ENCODE measurements at places on chromosomes 13 and 19.

DNA sequence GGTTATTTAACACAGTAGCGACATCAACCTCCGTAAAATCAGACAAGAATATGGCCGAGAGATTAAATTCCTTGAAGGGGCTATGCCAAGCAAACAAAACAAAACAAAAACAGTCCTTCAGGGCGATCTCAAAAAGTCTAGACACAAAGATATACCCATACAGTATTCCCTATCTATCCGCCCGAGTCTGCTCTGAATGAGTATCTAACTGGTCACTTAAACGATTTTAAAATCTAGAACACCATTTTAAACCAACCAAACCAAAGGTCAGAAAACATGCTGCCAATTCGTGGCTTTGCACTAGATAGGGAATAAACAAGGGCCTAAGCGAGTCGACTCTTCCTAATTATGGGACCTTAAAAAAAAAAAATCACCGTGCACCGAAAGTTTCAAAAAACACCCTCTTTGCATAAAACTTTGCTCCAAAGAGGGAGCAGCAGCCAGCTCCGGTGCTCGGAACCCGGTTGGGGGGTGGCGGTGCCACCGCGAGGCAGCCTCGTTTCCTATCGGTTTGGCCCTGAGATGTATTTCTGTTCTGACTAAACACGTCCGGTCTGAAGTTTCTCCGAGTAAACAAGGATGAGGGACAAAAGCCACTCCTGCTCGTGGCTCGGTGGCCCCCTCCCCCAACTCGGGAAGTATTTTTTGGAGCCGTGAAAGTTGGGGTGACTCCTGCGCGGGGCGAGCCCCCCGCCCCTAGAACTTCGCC is 1.8 kb downstream of the HMGB1 start:
- DNase-seq: no peak

GRCh38 chr13:28854657-28855056 is 34.5 kb downstream of the MTUS2 start:
- no peak for DNase-seq

- no peak for DNase-seq
These were observed 959 bp downstream of the PDS5B start for GRCh38 chr13:32587011-32587810.

DNA sequence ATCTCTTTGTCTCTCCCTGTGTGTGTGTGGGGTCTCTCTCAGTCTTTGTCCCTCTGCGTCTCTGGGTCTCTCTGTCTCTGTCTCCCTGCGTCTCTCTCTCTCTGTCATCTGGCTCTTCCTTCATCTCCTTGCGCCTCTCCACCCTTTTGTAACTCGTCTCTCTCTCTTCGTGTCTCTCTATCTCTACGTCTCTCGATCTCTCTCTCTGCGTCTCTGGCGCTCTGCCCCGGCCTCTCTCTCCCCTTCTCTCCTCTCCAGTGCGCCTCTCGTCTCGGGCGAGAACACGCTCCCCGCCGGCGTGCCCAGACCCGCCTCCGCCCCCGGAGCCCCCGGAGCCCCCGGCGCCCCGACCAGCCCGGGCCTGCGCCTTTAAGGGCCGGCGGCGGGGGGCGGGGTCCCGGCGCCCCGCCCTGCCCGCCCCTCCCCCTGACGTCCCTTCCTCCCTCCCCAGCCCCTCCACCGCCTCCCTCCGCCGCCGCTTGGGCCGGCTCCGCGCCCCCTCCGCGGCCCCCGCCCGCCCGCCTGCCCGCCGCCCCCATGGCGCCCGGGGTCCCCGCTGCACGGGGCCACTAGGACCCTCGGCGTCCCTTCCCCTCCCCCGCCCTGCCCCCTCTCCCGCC is at the start of gene MARK4:
Gene MARK4, plus strand, starts transcription at position 440 of the 620 bp plus-strand sequence. CDS start 318 bp downstream, outside the sequence.
- DNase-seq: no peak

DNA sequence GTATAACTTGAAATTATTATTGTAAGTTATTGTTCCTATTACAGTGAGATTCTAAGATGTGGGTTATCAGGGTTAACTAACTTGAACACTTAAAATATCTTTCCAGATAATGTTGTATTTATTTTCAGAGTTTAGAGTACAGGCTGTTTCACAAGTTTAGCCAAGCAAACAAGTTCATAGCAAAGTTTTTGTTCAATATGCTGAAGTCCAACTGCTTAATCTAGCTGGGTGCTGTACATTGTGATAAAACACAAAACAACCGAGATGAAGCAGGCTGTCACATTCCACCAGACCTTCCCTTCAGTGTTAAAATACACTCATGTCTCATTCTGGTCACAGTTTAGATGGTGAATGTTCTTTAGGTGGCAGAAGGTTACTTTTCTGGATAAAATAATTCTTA is 148.0 kb upstream of the PCDH20 start:
- DNase-seq: no peak

DNA sequence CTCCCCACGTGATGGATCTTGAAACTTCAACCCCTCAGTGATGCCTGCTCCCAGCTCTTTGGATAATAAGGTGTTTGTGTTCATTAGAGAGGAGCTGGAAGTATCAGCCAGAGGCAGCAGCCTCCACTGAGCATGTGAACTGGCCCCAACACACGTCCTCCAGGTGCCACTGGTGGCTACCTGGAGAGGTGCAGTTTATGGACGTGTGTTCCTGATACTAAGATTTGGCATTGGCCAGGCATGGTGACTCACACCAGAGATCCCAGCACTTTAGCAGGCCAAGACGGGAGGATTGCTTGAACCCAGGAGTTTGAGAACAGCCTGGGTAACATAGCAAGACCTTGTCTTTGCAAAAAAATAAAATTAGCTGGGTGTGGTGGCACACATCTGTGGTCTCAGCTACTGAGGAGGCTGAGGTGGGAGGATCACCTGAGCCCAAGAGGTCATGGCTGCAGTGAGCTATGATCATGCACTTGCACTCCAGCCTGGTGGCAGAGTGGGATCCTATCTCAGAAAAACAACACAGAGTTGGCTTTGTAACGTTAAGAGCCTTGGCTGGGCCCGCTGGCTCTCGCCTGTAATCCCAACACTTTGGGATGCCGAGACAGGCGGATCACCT is 34.4 kb downstream of the SLC25A42 start:
- no peak for DNase-seq

GRCh38 chr19:3186891-3187661 is 1.3 kb downstream of the NCLN start:
- no peak for DNase-seq

Data from RWPE2 (cell line).